ENCODE measurements at places on chromosomes 2 and 18.

- DNase-seq, result no peak
These were observed 642 bp upstream of the STEAP3 start for GRCh38 chr2:119222863-119223520.

DNA sequence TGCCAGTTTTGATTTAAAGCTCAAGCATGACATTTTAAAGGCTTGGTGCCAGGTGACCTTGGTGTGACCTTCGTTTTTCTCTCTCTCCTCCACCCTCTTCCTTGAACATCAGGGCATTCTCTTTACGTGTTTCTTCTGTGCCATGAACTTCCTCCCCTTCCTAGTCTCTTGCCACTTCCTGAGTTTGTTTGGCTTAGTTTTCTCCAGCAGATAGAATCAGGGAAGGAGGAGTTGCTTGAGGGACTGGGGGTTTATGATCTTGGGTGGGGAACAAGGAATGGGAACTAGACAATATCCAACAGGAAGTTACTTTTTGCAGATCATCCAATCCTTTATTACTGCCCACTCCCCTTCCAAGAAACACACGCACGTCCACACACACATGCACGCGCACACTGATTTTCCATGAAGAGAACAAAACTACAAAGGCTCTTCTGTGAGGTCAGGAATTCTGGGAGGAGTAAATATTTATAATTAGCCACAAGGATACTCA, 210.6 kb upstream of the EPAS1 start:
- no peak for DNase-seq

GRCh38 chr2:182281276-182281675, 145.6 kb downstream of the PDE1A start:
- DNase-seq, result no peak

DNA sequence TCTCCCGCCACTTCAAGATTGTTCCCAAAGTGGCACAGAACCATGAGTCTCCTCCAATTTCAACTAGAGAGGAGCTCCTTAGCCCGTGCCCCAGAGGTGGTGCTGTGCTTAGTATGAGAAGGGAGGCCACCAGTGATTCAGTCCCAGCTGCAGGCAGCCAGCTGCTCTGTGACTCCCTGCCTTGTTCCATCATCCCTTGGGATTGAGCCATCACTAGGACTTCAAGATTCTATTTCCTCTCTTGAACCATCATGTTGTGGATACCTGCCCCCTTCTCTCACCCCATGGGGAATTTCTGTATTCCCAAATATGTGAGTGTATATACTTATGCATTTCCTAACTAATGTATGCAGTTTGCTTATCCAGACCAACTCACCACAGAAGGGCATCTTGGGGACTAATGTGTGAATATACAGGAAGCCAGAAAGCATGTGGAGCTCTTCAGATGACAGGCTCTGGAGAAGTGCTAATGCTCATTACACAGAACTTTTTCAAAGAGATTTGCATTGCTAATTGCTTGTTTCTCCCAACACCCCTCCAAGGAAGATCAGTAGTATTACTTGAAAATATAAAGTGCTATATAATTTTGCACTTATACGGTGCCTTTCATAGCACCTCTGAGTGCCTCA, 111.0 kb upstream of the MAP3K20 start:
- DNase-seq, result no peak

DNA sequence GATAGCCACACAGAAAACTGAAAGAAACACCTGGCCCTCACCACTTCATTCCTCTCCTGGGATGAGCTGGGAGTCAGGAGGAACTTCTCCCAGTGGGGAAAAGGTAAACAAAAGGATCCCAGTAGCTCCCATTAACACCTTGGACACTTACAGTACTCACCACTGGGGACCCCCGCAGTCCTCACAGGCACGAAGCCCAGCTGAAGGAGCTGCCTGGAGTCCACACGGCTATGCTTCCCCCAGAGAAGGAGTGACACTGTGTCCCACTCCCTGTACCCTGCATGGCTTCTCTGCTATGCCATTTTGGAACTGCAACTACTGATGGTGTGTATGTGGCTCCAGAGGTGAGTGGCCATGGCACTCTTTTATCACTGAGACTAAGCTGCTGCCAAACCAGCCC, 1565.1 kb downstream of the LRP1B start:
- DNase-seq, result no peak

DNA sequence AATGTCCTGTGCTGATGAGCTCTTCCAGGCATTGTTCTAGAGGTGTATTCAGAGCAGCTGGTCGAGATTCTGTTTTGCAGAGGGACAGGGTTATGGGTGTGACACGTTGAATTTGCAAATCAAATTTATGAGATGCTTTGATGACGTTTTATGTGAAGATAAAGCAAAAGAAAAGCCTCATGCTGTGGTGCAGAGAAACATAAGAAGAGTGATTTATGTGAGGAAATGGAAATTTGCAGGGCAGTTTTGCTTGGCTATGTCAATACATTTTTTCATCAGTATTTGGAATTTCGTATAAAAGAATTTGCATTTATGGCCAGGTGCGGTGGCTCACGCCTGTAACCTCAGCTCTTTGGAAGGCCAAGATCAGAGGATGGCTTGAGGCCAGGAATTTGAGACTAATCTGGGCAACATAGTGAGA, 36.4 kb downstream of the TSN start:
- no peak for DNase-seq

- no peak for DNase-seq
These were observed 30.7 kb downstream of the IGFBP5 start for GRCh38 chr2:216664593-216665034.

DNA sequence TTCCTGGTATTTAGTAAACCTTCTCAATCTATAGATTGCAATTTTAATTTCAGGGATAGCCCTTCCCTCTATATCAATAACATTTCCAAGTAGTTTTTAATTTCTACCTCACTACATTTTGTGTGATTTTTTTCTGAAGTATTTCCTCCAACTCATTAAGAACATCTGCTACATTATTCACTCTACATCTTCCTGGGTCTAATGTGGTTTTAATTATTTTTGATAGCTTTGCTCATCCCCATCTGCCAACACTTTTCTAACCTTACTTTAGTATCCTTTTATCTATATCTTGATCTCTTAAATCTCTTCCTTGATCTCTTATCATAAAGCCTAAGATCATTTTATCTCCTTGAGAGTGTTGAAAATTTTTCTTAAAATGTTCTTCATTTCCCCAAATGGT, 278.3 kb upstream of the CYP26B1 start:
- DNase-seq, result no peak

DNA sequence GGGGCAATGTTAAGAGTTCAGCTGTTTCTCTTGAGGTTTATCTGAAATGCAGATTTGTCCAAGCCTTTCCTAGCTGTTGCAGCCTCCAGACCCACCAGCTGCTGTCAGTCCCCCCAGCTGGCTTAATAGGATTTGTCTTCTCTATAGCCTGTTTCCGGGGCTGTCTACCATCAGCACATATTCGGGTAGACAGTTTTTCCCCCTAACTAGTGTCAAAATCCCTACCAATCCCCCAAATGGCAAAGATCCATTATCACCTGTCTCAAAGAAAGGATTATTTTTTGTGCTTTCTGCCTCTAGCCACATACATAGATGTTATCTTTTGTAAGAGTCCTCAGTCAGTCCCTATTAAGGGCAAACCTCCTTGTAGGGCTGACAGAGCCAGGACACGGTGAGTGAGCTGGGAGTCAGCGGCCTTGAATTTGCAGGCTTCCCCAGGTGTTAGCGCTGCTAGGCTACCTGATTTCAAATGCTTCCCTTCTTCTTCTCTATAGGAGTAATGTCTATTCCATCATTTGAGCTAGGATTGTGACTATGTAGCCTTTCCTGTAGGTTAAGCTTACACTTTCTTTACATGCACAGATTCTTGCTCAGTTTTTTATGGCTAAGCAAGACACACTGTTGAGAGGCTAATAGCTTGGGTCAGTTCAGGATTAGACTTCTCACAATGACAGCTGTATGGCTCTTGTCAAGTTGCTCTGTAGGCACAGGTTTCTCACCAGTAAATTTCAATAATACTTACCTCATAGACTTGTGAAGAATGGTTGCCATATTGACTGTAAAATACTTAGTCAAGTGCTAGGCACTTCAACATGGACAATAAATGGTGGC, 171.1 kb upstream of the UNC80 start:
- no peak for DNase-seq

DNA sequence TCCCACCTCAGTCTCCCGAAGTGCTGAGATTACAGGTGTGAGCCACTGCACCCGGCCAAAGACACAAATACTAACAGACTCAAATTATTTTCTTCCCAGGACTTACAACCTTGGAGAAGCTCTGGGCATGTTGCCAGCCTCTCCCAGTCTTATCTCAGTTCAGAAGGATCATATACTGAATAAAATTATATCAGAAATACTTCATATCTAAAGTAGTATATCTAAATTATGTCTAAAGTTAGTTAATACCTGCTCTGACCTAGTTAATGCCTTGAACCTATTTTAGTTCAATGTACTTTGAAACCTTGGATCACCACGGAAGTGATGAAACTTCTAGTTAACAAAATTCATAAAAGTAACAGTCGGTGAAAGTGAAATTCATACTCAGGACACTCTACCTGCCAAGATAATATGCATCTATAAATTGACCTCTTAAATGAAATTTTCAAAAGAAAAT, 34.4 kb upstream of the CYBRD1 start:
- no peak for DNase-seq

GRCh38 chr2:135685361-135685760, 56.3 kb upstream of the UBXN4 start:
- no peak for DNase-seq

DNA sequence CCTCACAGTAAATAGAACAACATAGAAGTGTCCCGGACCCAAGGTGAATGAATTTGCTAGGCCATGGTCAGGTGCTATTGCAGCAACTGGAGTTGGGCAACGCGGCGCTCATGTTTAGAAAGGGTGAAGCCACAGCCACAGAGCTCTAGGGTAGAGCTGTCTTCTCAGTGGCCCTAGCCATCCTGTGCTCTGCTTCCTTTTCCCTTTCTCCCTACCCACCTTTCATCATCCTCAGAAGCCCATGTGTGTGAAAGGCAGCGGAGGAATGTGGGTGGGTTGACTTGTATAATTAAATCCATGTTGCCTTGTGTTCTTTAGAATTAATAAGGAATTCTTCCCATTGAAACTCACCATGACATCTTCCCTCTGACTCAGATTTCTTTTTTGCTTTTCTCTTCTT, 336.7 kb downstream of the OSR1 start:
- DNase-seq, result no peak

DNA sequence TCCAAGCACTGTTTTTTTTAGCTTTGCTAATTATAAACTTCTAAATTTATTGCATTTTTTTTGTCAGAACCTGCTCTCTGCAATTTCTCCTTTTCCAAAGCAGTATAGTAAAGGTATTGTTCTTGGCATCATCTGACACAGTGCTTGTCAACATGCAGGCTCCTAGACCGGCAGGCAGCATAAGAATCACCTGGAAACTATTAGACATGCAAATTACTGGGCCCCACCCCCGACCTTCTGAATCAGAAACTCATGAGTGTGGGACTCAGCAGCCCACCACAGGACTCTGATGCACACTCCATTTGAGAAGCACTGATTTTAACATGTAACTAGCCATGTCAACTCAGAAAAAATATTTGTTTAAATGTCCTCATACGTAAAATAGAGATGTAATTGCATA, 551.1 kb upstream of the CELF4 start:
- DNase-seq, result no peak

- no peak for DNase-seq
These were observed 58.3 kb downstream of the SMIM21 start for GRCh38 chr18:75369026-75369721.

- no peak for DNase-seq
These were observed 152.0 kb upstream of the SLC1A4 start for GRCh38 chr2:64837116-64837731.

GRCh38 chr18:23701017-23701416, 11.8 kb downstream of the LAMA3 start:
- no peak for DNase-seq

DNA sequence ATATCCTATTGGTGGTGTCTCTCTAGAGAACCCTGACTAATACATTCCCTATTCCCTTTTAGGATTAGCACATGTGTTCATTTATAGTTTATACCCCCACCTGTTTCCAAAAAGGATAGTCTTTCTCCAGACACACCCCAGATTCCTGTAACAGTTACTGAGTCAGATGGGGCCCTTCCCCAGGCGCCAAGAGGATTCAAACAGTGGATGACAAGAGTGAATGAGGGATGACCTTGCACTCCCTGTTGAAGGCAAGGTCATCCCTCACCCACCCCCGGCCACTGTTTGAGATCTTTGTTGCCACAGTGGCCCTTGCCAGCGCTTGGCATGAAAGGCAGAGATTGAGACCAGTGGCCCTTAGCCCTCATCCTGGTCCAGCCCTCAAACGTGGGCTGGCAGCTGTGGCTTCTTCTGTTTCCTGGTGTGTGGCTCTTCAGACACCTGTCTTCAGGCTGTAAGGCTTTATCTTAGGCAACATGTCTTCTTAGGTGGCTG, 15.3 kb upstream of the REEP1 start:
- DNase-seq, result no peak

- DNase-seq, result no peak
These were observed 33.9 kb downstream of the NBAS start for GRCh38 chr2:15527074-15527739.

- DNase-seq, result no peak
These were observed 112.2 kb downstream of the SRBD1 start for GRCh38 chr2:45498661-45499550.

DNA sequence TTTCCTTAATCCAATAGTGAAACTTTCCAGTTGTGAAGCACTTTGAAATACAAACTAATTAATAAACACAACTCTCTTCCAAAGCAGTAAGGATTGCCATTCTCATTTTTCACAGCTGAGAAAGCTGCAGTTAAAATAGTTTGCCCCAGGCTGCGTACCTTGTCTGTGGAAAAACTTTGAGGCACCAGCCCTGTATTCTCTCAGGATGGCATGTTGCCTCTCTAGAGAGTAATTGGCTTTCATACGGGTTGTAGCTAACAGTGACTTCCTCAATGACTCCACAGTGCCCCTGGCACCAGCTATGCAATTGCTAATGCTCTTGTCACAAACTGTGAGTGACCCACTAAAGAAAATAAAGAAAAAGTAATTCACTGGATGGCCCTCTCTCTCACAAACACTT, 345.7 kb downstream of the MTX2 start:
- DNase-seq, result no peak

DNA sequence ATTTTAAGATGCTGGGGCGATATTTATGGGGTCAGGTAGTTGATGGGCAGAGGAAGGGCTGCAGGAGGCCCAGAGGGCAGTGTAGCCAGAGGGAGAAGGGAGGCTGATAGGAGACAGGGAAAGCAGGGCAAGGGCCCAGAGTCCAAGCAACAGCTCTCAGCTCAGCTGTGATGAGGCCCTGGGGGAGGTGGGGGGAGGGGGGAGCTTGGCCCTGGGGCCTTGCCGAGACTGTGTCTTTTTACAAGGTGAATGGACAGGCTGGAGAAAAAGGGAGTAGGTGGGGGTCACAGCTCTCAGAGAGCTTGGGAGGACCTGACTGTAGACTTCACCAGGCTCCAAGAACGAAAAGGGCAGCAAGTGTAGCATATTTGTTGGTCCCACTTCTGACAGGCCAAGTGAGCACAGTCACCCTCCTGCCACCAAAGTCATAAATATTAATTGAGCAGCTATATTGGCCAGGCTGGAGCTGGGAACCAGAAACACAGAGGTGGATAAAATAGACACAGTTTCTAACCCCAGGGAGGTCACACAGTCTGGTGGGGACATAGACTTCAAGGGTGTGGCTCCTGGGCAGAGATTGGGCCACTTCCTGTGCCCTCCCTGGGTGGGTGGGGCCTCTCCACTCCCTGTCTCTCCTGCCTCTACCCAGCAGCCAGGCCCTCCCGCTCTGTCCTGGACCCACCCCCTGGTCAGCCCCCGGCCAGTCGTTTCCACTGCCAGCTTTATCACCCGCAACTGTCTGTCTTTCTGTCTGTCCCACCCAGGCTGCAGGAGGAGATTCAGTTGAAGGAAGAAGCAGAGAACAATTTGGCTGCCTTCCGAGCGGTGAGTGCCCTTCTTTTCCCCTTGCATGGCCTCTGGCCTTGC, 1.4 kb downstream of the DES start:
- no peak for DNase-seq
